Keratinocyte (primary cell): ENCODE measurements at places on chromosomes 16 and 17. TPM values are rescaled to one million over a fixed set of nuclear protein-coding genes. Genes with fewer than 3 reads are reported as not detected.

- no peaks in the 10 kb centered on the region for H3K36me3 ChIP-seq
- H3K27me3 ChIP-seq, result no peaks in the 10 kb centered on the region
- H3K4me1 ChIP-seq, result no peaks in the 10 kb centered on the region
- no peak for DNase-seq
Observed at GRCh38 chr16:80585764-80586163, 45.0 kb downstream of the DYNLRB2 start.

- H3K27ac ChIP-seq, result peak overlapping the region; percentile 82
- no peaks in the 10 kb centered on the region for H3K27me3 ChIP-seq
- H3K36me3 ChIP-seq, result no peaks in the 10 kb centered on the region
- H3K4me1 ChIP-seq, result peaks cover 17% of the 10 kb centered on the region
- no peak for DNase-seq
Observed at GRCh38 chr16:58265480-58266052, 29.3 kb downstream of the PRSS54 start.

GRCh38 chr16:80620736-80621605, 80.2 kb downstream of the DYNLRB2 start:
- H3K27ac ChIP-seq, result no peak overlapping the region
- peaks cover 20% of the 10 kb centered on the region for H3K4me1 ChIP-seq
- no peak for DNase-seq

DNA sequence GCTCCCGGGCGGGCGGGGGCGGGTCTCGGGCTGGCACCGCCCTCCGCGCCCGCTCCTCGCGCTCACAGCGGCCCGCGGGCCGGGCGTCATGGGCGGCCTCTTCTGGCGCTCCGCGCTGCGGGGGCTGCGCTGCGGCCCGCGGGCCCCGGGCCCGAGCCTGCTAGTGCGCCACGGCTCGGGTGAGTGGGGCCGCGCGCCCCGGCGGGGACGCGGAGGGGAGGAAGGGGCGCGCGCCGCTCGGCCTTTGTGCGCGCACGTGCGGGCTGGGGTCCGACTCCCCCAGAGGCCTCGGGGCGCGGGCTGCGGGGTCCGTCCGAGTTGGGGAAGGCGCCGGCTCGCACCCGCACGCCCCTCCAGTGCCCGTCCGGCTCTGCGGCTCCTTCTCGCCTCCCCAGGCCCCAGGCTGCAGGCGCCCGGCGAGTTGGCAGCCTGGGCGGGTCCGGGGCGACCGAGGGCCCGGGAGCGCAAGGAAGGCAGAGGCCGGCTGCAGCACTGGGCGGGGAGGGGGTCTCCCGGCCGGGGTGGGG, at the start of gene NME4:
Gene NME4 (plus strand): TSS at position 65 of the 527 bp plus-strand sequence. CDS start 24 bp downstream, at position 89.
- no peaks in the 10 kb centered on the region for H3K27me3 ChIP-seq
- no peak within 1 kb of the TSS for H3K27ac ChIP-seq
- DNase-seq, result no peak
- H3K36me3 ChIP-seq, result peaks cover 7% of the 10 kb centered on the region
- H3K4me1 ChIP-seq, result peaks cover 7% of the 10 kb centered on the region

GRCh38 chr16:15545544-15545943, 97.4 kb downstream of the MARF1 start:
- H3K36me3 ChIP-seq, result no peaks in the 10 kb centered on the region
- H3K27ac ChIP-seq, result no peak overlapping the region
- no peak overlapping the region for H3K4me3 ChIP-seq
- H3K27me3 ChIP-seq, result no peaks in the 10 kb centered on the region

DNA sequence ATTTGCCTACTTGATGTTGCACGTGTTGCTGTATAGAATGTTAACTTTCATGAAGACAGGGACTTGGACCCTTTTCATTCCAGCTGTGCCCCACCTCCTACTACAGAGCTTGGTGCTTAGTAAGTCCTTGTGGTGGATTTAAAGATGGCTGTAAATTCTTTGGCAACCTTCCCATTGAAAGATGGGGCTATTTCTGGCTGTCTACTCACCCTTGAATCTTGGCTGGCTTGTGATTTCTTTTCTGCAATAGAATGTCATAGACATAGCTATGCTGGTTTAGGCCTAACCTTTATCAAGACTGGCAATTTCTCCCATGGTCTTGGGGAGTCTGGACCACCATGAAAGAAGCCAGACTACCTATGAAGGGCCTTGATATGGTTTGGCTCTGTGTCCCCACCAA, 59.0 kb downstream of the ACSM2A start:
- H3K36me3 ChIP-seq, result no peaks in the 10 kb centered on the region
- H3K4me1 ChIP-seq, result no peaks in the 10 kb centered on the region
- DNase-seq, result no peak
- no peaks in the 10 kb centered on the region for H3K27me3 ChIP-seq
- H3K4me3 ChIP-seq, result no peak overlapping the region
- no peak overlapping the region for H3K27ac ChIP-seq

GRCh38 chr17:35161281-35161761, 13.7 kb downstream of the UNC45B start:
- H3K4me1 ChIP-seq, result peaks cover 31% of the 10 kb centered on the region
- H3K27ac ChIP-seq, result no peak overlapping the region
- DNase-seq, result no peak

DNA sequence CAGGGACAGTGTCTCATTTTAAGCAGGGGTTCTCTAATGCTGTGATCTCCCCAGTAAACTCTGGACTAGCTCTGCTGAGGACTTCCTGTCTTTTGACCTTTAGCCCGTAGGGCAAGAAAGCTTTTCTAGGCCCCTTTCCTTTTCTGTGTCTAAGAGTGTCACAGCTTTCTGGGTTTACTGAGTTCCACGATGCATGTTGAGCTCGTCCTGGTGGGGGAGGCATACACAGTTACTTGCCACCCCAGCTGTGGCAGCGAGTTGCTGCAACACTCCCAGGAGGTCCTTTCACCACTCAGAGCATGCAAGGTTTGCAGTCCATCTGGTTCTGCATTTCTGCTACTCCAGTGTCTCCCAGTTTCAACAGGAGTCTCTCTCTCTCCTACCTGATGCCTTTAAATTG, 23.7 kb downstream of the NOD2 start:
- H3K27me3 ChIP-seq, result no peaks in the 10 kb centered on the region
- no peak overlapping the region for H3K4me3 ChIP-seq
- H3K4me1 ChIP-seq, result peaks cover 16% of the 10 kb centered on the region
- H3K27ac ChIP-seq, result no peak overlapping the region
- no peaks in the 10 kb centered on the region for H3K36me3 ChIP-seq
- no peak for DNase-seq

DNA sequence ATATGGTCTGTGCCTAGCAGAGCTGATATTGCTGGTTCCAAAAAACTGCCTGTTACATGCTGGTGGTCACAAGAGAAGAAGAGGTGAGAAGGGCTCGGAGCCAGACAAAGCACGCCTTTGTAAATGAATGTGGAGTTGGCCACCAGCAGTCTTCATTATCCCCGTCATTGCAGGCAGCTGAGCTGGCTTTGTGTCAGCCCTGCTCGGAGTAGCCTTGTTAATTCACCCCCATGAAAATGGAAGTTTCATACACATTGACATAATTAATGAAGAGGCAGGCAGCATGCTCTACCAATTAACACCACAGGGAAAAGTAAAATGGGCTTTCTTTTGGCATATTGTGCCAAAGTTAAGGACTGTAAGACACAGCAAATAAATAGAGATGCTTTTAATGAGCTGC, 113.7 kb upstream of the RBFOX1 start:
- DNase-seq, result no peak
- H3K4me1 ChIP-seq, result no peaks in the 10 kb centered on the region
- no peak overlapping the region for H3K27ac ChIP-seq
- H3K36me3 ChIP-seq, result no peaks in the 10 kb centered on the region
- no peak overlapping the region for H3K4me3 ChIP-seq

- H3K4me3 ChIP-seq, result peak overlapping the region; percentile 84
- no peak for DNase-seq
- no peaks in the 10 kb centered on the region for H3K36me3 ChIP-seq
- no peaks in the 10 kb centered on the region for H3K27me3 ChIP-seq
- H3K4me1 ChIP-seq, result peaks cover 62% of the 10 kb centered on the region
Observed at GRCh38 chr16:48608871-48609651, 919 bp downstream of the N4BP1 start.

- H3K4me1 ChIP-seq, result peaks cover 31% of the 10 kb centered on the region
- DNase-seq, result no peak
- H3K27ac ChIP-seq, result no peak overlapping the region
- H3K27me3 ChIP-seq, result no peaks in the 10 kb centered on the region
- no peak overlapping the region for H3K4me3 ChIP-seq
Observed at GRCh38 chr16:89331371-89332109, 114.0 kb downstream of the ZNF778 start.

DNA sequence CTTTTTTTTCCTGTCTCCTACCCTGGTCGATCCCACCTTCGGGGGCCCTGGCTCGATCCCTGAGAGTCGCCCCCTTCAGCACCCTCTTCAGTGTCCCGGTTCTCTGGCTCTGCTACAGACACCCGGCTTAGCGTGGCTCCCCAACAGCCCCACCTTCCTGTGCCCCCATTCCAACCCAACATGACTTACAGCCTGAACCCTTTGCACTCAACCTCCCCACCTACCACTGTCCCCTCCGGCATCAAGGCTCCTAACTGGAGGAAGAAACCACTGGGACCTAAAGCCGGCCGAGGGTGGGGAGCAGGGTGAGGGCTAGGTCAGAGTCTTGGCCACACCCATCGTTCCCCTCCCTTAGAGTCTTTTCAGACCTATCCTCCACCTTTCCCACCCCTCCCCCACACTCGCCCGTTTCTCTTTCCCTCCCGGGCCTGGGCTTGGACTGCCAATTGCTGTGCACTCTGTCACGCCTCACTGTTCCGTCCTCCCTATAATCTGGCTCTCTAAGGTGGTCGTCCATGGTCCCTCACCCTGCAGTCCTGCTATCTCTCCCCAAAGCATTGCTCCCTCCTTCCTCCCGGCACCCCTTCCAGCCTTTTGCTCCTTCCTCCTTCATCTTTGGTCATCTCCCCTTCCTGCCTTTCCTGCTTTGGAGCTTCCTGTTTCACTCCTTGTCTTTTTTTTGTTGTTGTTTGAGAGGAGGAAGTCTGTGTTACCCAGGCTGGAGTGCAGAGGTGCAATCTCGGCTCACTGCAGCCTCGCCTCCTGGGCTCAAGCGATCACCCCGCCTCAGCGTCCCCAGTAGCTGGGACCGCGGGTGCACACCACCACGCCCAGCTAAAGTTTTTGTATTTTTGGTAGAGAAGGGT, 890 bp upstream of the CLDN7 start:
- no peaks in the 10 kb centered on the region for H3K27me3 ChIP-seq
- H3K27ac ChIP-seq, result peak overlapping the region; percentile 47
- no peak for DNase-seq
- peak overlapping the region; percentile 41 for H3K4me3 ChIP-seq

DNA sequence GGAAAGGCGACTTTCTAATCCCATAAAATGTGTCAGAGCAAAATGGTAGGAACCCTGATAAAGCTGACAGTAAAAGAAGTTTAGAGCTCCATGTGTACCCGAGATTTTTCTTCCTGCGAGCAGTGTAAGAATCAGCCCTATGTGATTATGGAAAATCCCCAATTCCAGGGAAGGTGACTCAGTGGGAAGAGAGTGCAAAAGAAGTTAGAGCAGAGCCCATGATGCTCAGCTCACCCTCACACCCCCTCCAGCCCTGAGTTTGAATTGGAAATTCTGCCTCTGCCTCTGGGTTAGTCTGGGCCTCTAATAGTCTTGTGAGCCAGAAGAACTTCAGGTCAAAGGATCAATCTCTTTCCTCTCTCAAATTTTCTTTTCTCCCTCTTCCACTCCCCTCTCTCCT, 12.5 kb downstream of the C17orf78 start:
- H3K27me3 ChIP-seq, result no peaks in the 10 kb centered on the region
- no peaks in the 10 kb centered on the region for H3K36me3 ChIP-seq
- no peak overlapping the region for H3K4me3 ChIP-seq
- no peak overlapping the region for H3K27ac ChIP-seq

DNA sequence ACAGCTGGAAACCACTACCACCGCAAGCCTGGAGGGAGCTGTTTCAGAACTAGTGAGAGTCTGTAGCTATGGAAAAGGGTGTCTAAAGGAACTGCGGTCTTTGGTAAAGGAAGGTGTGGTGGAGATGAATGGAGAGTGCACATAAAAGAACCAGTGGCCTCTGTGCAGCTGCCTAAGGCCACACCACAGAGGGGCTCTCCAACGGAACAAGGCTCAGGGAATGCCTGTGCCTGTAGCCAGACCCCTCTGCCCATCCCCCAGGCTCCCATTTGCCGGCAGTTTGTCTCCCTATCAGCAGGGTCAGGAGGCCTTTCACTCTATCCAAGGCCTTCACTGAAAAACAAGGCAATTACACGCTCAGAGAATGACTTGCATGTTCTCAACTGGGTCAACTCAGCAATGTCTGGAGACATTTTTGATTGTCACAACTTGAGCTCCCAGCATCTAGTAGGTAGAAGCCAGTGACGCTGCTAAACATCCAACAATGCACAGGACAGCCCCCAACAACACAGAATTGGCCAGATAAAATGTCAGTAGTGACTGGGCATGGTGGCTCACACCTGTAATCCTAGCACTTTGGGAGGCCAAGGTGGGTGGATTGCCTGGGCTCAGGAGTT, 3.3 kb upstream of the FDXR start:
- H3K27ac ChIP-seq, result no peak overlapping the region
- no peaks in the 10 kb centered on the region for H3K27me3 ChIP-seq
- no peaks in the 10 kb centered on the region for H3K36me3 ChIP-seq
- H3K4me1 ChIP-seq, result peaks cover 30% of the 10 kb centered on the region

- DNase-seq, result no peak
- H3K27ac ChIP-seq, result no peak overlapping the region
- no peaks in the 10 kb centered on the region for H3K36me3 ChIP-seq
- H3K27me3 ChIP-seq, result peaks cover 34% of the 10 kb centered on the region
- no peak overlapping the region for H3K4me3 ChIP-seq
- no peaks in the 10 kb centered on the region for H3K4me1 ChIP-seq
Observed at GRCh38 chr17:76962858-76963257, 94.7 kb downstream of the MGAT5B start.

GRCh38 chr17:1109606-1110540, 69.9 kb downstream of the ABR start:
- H3K36me3 ChIP-seq, result no peaks in the 10 kb centered on the region
- DNase-seq, result no peak
- peaks cover 38% of the 10 kb centered on the region for H3K4me1 ChIP-seq
- H3K4me3 ChIP-seq, result peak overlapping the region; percentile 54
- no peaks in the 10 kb centered on the region for H3K27me3 ChIP-seq
- H3K27ac ChIP-seq, result peak overlapping the region; percentile 68

Gene ZNF598
- polyA plus RNA-seq, result 18.0 to 35.5 TPM (median 24.0 TPM) in 3 replicates

Gene CCL7
- polyA plus RNA-seq, result not detected in 3 replicates

Gene NUP93
- polyA plus RNA-seq, result 59.2 to 79.7 TPM (median 74.1 TPM) in 3 replicates

Gene ENPP7
- polyA plus RNA-seq, result not detected in 3 replicates

Gene AOC2
- polyA plus RNA-seq, result 0.73 to 1.5 TPM (median 0.94 TPM) in 3 replicates

Gene GRIN2A
- polyA plus RNA-seq, result 0.01 TPM in 1 of 3 replicates, not detected in the others

Gene SNF8
- 72.4 to 94.9 TPM (median 90.5 TPM) in 3 replicates for polyA plus RNA-seq

Gene ZNF771
- 2.8 to 4.1 TPM (median 4.0 TPM) in 3 replicates for polyA plus RNA-seq

Gene MYO15B
- 0.01 to 0.35 TPM (median 0.14 TPM) in 3 replicates for polyA plus RNA-seq
